Mesothelial cell of epicardium (in vitro differentiated cells): ENCODE measurements at places on chromosomes 6 and 20.

DNA sequence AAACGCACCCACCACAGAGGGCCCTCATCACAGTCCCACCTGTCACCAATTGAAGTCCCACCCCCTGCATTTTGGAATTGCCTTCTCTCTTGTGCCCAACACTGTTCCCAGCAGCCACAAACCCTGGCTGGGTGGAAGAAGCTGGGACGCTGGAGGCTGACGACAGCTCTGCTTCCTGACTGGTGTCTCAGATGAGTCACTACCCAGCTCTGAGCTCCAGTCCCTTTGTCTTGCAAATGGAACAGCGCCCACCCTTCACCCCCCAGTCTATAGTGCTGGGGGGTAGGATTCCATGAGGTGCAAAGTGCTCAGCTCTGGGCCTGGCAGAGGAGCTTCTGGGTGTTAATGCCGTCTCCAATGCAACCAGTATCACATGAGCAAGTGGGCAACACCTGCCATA, 85.3 kb downstream of the DLGAP4 start:
- DNase-seq = no peak

- DNase-seq = no peak
Measured at GRCh38 chr20:44219791-44220190, 9.2 kb upstream of the OSER1 start.

- DNase-seq = peak; percentile 81
Measured at GRCh38 chr6:159790149-159790955, at the start of gene MRPL18. Gene MRPL18, plus strand, starts transcription at chr6:159790467. Its CDS starts 121 bp downstream, at chr6:159790588.

- no peak for DNase-seq
Measured at GRCh38 chr20:49563015-49563980, 4.6 kb downstream of the PTGIS start.

DNA sequence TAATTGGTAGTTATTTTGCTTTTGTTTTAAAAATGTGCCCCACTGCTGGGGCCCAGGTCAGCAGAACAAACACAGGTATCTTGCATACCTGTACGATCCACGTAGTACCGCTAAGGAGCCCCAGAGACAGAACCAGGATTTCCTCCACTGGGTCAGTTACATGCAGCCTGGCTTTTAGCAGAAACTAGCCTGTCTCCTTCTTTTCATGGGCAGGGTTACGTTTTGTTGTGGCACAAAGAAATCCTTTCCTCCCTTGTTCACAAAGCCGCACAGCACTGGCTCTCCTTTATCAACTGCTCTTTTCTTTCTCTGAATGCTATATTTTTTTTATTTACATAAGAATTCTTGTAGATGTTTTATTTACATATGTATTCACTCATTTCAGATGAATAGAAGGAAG, 190.3 kb upstream of the POU3F2 start:
- no peak for DNase-seq

DNA sequence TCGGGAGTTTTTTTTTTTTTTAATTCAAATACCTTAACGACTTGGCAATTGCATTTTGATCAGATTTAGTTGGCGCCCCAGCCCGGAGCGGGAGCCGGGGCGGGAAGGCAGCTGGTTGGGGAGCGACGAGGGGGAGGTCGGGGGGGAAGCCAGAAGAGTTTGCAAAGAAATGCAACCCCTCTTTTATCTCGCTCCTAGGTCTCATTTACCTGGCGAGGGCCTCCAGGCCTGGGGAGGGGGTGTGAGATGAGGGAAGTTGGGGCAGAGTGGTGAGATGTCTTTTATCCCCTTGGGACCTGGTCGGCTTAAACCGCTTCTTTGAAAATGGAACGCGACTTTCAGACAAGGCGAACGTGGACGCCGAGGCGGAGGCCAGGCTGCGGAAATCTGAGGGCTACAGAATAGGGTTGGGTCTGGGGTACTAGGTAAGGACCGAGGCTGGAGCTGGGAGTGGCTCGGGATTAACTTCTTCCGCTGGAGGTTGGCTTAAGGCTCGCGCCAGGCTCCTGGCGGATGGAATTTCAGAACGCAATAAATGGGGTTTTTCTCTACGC, 40.3 kb downstream of the NCR2 start:
- DNase-seq = no peak

GRCh38 chr6:122553697-122554096, 56.5 kb upstream of the PKIB start:
- no peak for DNase-seq

GRCh38 chr6:15351631-15352030, 105.8 kb downstream of the JARID2 start:
- DNase-seq = no peak

- no peak for DNase-seq
Measured at GRCh38 chr6:142683714-142684141, 261.2 kb downstream of the HIVEP2 start.

DNA sequence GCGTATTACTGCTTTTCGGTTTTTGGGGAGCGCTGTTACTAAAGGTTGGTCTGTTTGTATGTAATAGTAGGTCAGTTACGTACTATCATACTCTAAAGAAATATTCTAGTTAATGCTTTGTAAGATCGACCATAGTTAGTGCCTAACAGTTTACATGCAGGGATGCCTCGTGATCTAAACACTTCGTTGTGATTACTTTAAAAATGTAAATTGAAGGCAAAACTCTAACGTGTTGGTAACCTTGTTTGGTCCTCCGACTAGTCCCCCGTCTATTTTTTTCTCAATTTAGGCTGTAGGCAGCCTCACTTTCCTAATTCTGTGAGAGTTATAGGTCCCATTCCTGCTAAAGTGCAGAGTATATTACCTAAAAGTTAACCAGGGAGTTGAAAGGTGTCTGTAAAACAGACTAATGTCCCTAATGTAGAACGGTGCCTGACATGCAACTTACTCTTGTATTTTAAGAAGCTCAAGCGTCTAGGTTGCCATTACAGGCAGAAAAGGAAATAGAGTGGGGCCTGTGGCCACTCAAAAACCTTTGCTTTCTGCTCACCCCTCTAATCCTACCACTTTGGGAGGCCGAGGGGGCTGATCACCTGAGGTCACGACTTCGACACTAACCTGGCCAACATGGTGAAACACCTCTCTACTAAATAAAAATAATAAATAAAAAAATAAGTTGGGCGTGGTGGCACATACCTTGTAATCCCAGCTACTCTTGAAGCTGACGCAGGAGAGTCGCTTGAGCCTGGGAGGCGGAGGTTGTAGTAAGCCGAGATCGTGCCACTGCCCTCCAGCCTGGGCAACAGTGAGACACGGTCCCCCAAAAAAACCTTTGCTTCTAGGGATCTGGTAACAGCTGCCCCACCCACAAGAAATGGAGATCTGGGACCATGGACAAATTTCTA, 37.8 kb downstream of the HFE start:
- no peak for DNase-seq
